SK-N-DZ (cell line): ENCODE measurements at places on chromosomes 7 and 10.

- DNase-seq = no peak
These were observed 974.4 kb downstream of the NXPH1 start for GRCh38 chr7:9407816-9408215.

DNA sequence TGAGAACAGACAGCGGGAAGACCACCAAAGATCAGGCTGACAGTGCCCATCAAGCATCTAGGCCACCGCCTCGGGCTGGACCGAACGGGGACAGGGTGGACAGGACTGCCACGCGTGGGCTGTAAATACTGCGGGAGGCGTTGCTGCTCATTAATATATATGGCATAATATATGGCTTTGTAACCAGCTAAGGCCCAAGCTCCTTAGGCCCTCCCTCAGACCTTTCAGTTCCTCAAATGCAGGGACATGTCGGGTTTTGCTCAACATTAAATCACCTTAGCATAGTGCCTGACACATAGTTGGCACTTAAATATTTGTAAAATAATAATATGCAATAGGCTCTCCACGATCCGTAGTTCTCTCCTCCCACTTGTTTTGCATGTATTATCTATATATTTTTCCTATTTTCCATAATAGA, 402 bp upstream of the TMEM168 start:
- no peak for DNase-seq

GRCh38 chr7:96059075-96059474, 262.8 kb downstream of the SLC25A13 start:
- DNase-seq = no peak

GRCh38 chr10:63265222-63265617, 132.1 kb downstream of the NRBF2 start:
- DNase-seq = peak; percentile 4

- no peak for DNase-seq
These were observed 27.2 kb downstream of the LEP start for GRCh38 chr7:128268233-128268632.

DNA sequence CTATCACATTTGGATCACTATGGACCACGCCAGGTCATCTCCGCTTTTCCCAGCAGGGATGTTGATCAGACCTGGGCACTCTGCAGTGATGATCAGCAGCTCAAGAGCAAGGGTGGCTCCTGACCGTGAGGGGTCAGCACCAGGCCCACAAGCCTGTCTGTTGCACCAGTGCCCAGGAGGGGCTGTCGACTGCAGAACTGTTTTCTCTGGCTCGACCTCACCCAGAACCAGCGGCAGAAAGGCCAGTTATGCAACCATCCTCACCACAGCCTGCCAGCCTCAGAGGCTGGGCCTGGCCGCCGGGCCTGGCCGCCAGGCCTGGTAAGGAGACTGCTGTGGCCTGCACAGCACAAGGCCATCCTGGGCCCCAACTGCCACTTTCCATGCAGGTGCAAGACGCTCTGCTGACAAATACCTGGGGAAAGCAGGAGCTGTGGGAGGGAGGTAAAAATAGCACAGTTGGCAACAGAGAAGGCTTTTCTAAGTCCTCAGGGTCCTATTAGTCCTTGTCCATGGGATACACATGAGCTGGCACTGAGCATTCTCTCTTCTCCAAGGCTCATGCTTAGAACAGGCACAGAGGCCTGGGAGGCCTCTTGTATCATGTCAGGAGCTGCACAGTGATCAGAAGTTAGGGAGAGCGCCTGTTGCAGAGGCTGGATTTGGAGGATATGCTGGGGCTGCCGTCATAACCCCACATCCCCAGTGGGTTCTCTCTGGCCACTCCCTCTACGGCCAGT, 17.5 kb downstream of the KCNMA1 start:
- no peak for DNase-seq

- DNase-seq = no peak
These were observed 286.8 kb downstream of the ADK start for GRCh38 chr10:74437822-74438221.

- no peak for DNase-seq
These were observed 260.8 kb upstream of the MKI67 start for GRCh38 chr10:128386816-128387604.

- DNase-seq = no peak
These were observed 18.9 kb downstream of the CALML3 start for GRCh38 chr10:5543623-5544022.

DNA sequence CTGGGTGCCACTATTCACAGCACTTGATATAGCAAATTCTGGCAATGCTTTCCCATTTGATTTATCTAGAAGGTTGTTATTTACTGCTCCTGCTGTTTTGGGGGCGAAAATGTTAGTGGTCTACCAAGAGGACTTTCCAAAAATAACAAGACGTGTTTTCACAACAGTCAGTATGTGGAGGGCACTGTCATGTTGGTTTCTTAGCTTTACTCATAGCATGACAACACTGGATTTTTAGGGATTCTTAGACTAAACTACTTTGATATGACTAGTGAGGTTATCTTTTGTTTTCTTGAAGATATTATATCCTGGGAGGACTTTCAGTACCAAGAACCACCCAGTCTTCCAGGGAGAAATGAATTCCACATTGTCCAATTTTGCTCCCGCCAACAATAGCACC, 49.4 kb downstream of the NUDCD3 start:
- DNase-seq = no peak

DNA sequence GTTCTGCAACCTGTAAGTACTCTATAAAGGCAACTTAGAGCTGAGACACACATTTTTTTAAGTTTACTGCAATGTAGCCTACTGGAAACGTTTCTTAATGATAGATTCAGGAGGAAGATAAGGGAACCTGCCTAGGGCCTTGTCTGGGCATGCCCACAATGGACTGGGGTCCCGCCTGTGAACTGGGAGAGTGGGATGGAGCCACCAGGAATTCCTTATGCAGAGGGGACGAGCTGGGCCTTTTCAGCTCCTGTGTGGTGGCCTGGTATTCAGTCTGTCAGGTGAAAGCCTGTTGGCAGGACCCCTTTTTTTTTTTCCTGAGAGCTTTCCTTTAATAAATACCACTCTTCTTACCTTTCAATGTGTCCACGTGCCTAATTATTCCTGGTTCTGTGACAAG, 384.4 kb upstream of the ZWINT start:
- no peak for DNase-seq

DNA sequence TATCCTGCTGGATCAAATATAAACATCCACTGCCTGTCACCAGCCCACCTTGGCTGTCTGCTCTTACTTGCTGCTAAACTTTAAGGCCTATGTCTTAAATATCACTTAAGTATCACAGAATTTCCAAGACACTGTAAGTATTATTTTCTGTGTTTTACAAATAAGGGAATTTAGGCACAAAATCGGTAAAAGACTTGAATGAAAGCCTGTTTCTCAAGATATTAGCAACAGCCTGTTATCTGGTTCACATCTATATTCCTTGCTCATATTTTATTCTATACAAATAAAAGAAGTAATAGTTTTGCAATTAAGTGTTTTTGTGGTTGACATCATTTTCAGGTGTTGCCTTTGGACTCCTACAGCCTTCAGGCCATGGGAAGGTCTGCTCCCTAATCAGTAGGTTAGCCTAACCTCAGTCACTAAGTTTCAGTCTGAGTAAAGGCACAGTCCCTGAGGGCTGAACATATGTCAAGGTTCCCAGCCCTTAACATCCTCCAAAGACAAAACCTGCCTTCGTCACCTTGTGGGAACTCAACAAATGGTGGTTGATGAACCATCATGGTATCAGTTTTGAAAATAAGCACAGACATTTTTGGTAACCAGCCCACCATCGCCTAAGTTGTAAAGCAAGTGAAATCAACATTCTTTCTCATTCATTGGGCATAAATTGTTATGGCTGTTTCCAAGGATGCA, 127.1 kb downstream of the CREB5 start:
- no peak for DNase-seq

DNA sequence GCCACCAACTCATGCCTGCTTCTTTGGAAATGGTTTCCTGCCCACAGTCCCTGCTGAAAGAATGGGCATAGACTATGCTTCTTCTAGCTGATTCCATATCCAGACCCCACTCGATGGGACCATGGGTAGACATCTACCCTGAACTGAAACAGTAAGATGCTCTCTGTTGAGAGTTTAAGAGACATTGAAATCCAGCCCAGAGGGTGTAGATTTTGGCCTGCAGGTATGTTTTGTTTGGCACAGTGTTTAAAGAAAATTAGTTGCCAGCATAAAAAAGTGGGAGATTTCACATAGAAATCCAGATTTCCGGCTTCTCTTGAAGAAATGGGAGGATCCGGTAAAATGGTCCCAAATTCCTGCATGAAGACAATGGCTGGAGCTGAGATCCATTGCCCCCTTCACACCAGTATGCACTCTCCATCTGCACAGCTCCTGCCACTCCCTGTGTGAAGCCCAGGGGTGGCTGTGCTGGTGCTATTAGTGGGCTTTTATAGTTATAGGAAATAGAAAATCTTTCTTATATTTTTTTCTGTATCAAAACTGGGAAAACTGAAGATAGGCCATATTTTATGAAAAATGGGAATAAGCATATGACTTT, 218.1 kb downstream of the PTEN start:
- DNase-seq = no peak

GRCh38 chr10:43050011-43050410, 26.9 kb upstream of the RET start:
- no peak for DNase-seq

DNA sequence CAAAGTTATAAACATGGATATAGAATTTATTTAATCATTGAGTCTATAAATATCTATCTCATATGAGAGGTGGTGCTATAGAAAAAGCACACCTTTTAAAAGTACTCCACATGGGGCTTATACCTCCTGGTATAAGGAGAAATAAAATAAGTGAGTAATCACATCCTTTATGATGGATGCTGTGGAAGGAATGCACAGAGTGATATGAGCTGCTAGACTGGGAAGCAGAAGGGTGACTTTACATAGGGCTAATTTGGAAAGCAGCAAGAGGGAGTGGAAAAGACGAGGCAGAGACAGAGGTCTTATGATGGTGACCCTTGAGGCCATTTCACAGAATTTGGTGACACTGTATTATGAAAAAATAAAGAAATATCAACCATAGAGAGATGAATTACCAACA, 59.4 kb upstream of the AHR start:
- no peak for DNase-seq

DNA sequence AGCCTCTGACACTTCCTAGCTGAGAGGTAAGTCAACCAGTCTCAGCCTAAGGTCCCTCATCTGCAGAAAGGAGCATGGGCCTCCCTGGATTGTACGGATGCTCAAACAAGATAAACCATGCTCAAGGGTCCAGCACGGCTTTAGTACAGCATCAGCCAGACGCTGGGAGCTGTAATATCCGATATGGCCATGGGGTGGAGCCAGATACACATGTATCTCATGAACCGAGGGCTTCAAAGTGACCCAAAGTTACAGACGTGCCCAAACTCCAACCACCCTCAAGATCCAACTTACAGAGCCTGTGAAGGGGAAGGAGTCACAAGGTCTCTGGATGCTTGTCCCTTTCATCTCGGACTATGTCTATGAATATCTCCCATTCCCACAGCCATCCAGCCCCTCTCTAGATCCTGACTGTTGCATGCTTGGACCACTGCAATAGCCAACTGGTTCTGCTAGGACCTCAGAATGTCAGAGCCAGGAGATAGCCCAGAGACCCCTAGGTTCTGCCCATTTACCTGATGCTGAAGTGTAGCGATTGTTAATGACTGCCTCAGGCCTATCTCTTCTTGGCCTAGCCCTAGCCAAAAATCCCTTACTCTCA, 142.4 kb downstream of the SH3PXD2A start:
- DNase-seq = peak; percentile 71

DNA sequence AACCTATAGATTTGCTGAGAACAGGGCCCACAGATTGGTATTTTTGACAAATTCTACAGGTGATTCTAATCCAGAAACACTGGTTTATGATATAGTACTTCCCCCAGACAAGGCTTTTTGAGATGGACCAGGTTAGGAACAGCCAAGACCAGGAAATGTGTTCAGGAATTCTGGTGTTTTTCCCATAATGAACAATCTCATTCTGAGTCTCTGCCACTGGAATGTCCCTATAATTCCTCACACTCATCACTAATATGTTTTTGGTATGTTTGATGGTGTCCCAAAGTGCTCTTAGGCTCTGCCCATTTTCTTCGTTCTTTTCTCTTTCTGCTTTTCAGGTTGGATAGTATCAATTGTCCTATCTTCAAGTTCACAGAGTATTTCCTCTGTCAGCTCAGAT, 107.2 kb upstream of the IGFBP3 start:
- DNase-seq = no peak

DNA sequence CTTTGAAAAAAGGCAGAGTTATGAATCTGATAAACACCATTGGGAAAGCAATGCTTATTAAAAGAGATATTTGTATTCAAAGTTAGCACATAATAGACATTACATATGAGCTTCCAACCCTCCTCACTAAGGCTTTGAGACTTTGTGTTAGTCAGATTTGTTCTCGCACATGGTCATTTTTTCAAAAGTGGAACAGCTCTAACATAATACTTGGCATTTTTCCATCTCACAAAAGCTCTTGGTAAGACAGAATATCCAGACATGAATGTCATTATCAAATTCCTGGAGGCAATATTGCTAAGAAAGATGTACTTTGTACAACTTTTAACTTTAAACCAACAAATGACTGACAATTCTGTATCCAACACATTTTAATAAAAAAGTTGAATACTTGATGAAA, 292.4 kb upstream of the SMIM30 start:
- no peak for DNase-seq

DNA sequence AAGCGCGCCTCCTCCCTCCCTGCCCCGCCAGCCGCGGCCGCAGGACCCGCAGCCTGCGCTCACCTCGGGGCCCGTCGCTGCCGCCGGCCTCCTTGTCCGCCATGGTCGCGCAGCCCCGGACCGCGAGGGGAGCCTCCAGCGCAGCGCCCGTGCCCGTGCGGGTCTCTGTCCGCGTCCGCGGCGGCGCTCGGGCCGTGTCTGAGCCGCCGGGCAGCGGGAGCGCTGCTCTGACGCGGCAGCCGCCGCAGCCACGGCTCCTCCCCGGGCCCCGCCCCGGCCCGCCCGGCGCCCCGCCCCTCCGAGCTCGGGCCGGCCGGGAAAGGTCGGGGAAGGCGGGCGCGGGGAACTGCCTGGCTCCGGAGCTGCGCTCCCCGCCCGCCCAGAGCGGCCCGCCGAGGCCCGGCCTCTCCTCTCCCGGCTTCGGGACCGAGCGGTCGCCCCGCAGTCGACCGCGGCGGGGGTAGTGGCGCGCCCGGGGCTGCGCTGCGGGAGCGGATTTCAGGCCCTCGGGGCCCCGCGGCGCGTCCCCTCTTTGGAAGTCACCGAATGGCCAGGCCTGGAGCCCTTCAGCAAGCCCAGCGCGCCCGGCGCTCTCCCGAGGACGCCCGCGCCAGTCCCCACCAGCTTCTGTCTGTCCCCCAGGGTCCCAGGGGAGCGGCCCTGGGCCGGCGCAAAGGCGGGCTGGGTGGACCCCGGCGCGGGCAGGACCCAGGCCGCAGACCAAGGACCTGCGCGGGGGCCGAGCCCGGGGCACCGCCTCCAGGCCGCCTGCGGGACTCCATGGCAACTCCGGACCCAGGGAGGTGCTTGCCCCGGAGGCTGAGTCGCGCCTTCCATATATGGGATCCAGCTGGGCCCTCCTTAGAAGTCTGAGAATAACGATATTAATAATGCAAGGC, at the start of gene HSPA12A:
Gene HSPA12A (minus strand): TSS at position 200 of the 899 bp plus-strand sequence. CDS start 97 bp downstream, at position 103.
- peak; percentile 52 for DNase-seq
